HAP-1 (cell line): ENCODE measurements at places on chromosomes 1 and 21.
A peak's percentile ranks its signal among the peaks of the same experiment; 100 is the strongest.

DNA sequence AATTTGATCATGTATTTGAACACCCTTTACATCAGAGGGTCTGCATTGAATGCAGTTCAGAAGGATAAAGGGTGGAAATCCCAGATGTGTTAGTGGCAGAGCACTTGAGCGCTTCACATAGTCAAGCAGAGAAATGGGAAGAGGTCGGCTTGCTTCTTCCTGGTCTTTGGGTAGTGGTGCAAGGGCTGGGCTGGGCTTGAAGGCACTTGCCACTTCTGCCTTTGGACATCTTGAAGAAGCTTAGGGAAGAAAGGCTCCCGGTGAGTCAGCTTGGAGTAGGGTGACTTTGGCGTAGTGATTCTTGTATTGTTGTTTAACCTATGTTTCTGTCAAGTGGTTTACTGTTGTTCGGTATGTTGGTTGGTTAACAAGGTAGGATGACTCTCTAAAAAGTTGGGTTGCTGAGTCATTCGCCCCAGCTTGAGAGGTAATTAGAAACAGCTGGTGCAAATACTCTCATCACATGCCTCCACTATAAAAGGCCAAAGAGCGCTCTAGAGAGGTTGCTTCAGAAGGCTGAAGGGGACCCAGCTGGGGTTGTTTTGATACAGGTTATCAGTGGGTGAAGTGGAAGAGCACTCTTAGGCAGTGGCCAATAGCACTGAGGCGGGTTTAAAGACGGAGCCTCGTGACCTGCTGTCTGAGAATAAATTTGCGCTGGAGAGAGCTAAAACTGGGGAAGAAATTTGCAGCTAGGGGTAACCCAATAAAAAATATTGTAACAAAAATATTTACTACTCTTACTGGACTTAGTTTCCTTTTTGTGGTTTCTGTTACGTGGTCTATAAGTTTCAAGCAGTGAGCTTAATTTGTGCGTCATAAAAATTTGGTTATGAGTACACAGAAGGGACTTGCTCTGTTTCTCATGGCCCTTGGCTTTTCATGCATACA is 1.4 kb downstream of the BACH1 start:
- peak; percentile 26 for DNase-seq

GRCh38 chr1:207853372-207853757 is 57.6 kb downstream of the CD34 start:
- DNase-seq: no peak

GRCh38 chr1:213103377-213104306 is 52.6 kb downstream of the RPS6KC1 start:
- DNase-seq: no peak

DNA sequence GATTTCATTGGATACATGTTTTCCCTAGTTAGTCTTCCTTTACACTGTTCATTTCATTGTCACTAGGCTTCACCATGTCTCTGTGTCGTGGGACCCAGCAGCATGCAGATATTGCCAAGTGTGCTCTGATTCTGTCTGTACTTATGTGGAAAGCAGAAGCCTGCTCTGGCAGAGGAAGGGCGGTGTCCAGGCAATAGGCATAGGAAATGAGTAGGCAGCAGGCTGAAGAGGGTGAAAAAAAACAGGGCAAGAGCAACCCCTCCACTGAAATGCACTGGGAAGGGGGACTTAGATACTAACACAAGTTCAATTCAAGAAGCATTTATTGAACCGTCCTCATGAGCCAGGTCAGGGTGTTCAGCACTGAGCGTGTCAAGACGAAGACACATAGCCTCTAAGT is 85.2 kb upstream of the VAV3 start:
- DNase-seq: no peak

DNA sequence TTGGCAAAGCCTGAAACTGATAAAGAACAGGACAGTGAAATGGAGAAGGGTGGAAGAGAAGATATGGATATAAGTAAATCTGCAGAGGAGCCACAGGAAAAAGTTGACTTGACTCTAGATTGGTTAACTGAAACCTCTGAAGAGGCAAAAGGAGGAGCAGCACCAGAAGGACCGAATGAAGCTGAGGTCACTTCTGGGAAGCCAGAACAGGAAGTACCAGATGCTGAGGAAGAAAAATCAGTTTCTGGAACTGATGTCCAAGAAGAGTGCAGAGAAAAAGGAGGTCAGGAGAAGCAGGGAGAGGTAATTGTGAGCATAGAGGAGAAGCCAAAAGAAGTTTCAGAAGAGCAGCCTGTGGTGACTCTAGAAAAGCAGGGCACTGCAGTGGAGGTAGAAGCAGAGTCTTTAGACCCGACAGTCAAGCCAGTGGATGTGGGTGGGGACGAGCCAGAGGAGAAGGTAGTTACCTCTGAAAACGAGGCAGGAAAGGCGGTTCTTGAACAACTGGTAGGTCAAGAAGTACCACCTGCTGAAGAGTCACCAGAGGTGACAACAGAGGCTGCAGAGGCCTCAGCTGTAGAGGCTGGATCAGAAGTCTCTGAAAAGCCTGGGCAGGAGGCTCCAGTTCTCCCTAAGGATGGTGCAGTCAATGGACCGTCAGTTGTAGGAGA is 16.3 kb downstream of the CCDC17 start:
- DNase-seq: no peak

DNA sequence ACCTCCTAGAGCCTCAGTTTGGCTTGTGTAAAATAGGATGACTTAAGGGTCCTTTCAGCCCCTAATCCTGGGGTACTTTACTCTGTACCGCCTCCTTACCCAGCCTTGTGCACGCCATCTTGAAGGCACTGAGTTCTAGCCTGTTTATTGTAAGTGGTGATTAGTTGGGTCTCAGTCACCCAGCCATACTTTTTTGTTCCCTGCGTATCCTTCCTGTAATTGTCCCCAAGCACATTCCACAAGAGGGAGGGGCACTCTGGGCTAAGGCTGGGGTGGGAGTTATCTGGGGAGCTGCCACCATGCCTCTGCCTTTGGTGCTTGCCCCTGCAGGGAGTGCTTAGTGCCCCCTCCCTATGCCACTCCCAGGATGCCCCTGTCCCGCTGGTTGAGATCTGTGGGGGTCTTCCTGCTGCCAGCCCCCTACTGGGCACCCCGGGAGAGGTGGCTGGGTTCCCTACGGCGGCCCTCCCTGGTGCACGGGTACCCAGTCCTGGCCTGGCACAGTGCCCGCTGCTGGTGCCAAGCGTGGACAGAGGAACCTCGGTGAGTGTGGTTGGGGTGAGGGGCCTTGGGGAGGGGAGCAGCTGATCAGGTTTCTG is 856 bp downstream of the FDPS start:
- DNase-seq: peak; percentile 37

DNA sequence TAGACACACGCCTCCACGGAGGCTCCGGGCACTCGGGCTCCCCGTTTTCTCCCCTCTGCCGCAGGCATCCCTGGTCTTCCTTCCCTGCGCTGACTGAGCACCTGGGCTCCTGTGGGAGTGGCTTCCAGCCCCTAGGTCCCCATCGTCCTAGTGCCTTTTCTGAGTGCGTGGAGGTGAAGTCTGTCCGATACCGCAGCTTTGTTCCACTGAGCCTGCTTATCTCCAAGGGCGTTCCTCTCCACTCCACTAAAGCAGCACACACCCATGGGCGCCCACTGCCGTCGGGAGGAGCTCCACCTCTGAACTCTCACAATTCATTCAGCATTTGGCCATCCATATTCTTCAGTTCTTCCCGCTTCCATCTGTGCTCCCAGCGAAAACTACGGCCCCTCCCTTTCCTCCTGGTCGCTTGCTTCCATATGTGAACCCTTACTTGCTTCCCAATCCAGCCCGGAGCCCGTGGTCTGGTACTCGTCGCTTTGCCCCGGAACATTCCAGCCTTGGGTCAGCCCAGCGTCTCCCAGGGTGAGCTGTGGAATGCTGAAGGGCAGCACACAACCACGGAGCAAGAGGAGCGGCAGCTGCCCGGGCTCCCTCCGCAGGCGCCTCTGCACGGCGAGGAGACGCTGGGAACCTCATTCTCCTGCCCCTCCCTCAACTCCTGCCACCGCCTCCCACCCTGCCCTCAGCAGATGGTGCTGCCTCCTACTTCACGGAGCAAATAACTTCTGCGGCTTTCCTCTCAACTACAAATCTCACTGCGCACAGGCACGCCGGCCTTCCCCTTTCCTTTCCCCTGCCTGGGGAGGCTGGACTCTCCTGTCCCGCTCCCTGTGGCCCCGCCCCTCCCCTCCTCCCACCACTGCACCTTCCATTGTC is 27.5 kb downstream of the ATP8B2 start:
- DNase-seq: peak; percentile 41

GRCh38 chr1:111604931-111605330 is 14.7 kb upstream of the RAP1A start:
- no peak for DNase-seq

GRCh38 chr1:109792056-109792831 is 28.5 kb upstream of the EPS8L3 start:
- peak; percentile 88 for DNase-seq

DNA sequence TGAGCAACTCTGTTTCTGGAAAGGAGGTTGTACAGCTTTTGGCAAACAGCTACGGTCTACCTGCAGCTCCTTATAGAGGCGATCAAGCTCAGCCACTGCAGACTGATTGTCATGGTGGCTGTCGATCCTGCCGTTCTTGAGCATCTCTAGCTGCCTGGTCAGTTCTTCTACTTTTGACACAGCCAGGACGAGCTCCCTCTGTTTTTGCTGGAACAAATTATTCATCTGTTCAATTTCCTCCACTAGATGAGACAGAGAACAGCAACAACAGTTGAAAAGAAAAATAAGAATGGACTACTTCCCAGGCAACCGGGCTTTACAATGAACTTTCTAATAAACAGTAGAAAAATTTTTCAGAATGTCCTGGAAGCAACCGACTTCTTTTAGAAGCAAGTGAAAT is 42.5 kb downstream of the TP53BP2 start:
- DNase-seq: no peak

GRCh38 chr21:43959231-43960116 is 52.6 kb upstream of the TRAPPC10 start:
- no peak for DNase-seq

- DNase-seq: no peak
These were observed 504.7 kb downstream of the NUF2 start for GRCh38 chr1:163826500-163826899.

- DNase-seq: no peak
These were observed 72.0 kb downstream of the BEND5 start for GRCh38 chr1:48704736-48705135.

GRCh38 chr1:92502247-92502646 is 15.5 kb upstream of the GFI1 start:
- no peak for DNase-seq

DNA sequence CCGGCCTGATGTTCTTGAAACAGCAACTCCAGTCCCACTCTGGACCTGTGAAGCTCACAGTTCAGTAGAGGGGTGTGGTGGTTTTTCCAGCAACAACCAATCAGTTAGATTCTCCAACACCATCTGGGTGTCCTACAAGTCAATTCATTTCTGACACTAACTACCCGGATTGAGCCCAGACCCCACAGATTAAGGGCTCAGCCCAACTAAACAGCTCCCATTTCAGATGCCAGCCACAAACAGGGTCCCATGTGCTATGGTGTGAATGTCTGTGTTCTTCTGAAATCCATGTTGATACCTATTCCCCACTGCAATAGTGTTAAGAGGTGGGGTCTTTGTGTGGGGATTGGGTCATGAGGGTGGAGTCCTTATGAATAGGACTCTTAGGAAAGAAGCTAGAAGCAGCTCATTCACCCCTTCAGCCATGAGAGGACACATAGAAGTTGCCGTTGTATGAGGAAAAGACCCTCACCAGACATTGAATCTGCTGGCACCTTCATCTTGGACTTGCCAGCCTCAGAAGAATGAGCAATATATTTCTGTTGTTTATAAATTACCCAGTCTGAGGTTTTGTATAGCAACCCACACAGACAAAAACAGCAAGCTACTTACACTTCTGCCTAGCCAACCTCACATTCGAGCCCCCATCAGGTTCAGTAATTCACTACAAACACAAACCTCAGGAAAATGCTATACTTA is 53.6 kb downstream of the IRF2BP2 start:
- no peak for DNase-seq

DNA sequence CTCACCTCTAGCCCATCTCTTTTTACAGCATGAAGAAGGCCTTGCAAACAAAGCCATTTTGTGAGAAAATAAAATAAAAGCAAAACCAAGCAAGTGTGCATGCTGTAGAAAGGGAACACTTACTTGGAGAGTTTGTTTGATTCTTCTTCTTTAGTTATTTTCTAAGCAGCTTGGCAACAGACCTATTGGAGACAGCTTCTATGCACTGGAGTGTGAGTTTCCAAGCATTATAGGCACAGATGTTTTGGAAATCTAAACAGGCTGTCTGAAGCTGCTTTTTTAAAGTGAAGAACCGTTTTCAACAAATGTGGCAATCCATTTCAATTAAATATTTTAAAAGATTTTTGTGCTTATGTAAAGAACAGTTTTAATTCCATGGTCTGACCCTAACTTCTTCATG is 76.6 kb downstream of the NGF start:
- DNase-seq: no peak

GRCh38 chr1:75855010-75855409 is 58.3 kb downstream of the MSH4 start:
- DNase-seq: no peak

DNA sequence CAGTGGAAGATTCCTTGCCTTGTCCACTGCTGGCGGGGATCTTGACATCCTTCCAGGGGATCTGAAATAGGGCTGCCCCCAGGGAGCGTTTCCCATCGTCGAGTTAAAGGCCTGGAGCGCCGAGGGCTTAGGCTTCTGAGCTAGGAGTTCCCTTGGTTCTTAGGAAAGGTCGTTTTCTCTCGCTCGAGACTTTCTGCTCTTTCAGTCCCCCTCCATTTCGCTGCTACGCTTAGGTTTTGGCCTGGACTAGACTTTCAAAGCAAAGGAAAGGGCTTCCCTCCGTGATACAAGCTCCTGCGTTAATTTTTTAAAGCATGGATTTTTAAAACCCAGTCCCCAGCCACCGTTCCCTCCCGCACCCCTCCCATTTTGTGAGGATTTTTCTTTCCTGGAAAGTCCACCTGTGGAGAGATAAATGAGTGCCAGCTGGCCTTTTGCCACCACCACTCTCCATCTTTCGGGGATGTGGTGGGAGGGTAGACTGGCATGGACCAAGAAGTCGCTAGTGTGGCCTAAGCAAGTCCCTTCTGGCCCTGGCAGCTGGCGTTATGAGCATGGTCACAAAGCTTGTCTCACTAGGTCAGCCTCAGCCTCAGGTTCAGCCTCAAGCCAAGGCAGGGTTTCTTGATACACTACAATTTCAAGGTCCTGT is 9.2 kb downstream of the NR5A2 start:
- no peak for DNase-seq

- DNase-seq: no peak
These were observed 66.9 kb upstream of the USP24 start for GRCh38 chr1:55282058-55282457.

DNA sequence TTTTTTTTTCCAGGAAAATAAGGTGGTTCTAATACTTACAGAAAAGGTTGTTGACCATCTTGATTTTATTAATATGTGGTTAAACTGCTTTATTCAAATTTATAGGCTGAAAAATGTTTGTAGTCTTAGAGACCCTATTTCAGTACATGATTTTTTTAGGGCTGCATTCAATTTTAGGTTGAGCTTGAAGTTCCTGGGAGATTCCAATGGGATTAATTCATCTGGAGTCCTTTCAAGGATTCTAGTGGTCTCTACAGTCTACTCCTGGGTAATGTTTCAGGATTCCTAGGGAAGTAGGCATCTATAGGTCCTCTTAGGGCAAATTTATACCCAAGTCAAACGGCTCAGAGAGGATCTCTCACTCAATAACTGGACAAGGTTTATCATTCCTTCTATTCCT is 126.7 kb downstream of the HMCN1 start:
- no peak for DNase-seq

- DNase-seq: no peak
These were observed 17.1 kb upstream of the ACBD3 start for GRCh38 chr1:226203655-226204054.
